Fibroblast of lung (primary cell): ENCODE measurements at places on chromosomes 3 and 15.

GRCh38 chr3:195177422-195178123 lies 93.4 kb downstream of the XXYLT1 start:
- H3K36me3 ChIP-seq: peaks cover 2% of the 10 kb centered on the region
- DNase-seq: no peak
- H3K4me3 ChIP-seq: no peak overlapping the region

GRCh38 chr3:55292360-55292759 lies 194.7 kb downstream of the WNT5A start:
- H3K27ac ChIP-seq: no peak overlapping the region
- no peaks in the 10 kb centered on the region for H3K4me1 ChIP-seq
- DNase-seq: no peak
- no peak overlapping the region for H3K4me3 ChIP-seq
- H3K27me3 ChIP-seq: no peaks in the 10 kb centered on the region

- no peak overlapping the region for H3K4me3 ChIP-seq
- no peak overlapping the region for H3K27ac ChIP-seq
- no peaks in the 10 kb centered on the region for H3K27me3 ChIP-seq
- no peaks in the 10 kb centered on the region for H3K36me3 ChIP-seq
Observed at GRCh38 chr3:152857082-152857481, 22.2 kb downstream of the P2RY1 start.

DNA sequence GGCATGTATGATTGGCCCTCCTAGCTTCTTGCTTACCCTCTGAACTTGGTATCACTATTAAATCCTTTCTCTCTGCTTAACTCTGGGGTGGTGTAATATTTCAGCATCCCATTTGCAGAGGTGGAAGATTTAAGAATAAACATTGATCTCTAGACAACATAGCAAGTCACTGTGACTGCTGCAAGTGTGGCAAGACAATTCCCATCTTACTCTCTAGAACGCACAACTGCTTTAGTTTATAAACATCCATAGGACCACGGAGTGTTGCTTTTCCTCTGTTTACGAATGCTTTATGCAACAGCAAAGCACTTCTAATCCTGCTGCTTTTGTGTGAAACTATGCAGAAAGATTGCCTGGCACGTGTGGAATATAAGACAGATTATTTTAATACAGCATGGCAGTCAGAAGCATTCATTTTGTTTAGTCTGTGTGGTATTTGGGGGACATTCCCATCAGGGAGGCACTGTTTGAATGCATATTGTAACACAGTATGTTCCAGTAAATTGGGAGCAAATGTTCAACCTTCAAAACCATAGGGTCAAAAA lies 338.9 kb upstream of the TMCO5A start:
- no peak overlapping the region for H3K27ac ChIP-seq
- no peaks in the 10 kb centered on the region for H3K4me1 ChIP-seq
- no peaks in the 10 kb centered on the region for H3K36me3 ChIP-seq

DNA sequence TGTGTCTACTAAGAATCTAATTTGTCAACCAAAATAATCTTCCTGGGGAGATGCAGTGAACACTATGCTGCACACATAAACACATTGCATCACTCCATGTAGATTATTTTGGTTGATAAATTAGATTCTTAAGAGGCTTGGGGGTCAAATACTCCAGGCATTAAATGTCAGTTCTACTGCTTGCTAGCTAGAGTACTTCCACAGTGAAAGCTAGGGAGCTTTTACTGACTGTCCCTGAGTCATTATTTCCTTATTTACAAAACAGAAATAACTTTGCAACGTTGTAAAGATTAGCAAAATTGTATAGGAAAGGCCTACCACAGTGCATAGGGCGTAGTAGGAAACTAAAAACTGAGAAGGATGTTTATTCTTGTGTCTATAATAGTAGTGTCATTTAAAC lies 12.9 kb upstream of the TMC3 start:
- H3K27ac ChIP-seq: no peak overlapping the region
- no peaks in the 10 kb centered on the region for H3K36me3 ChIP-seq
- H3K4me1 ChIP-seq: no peaks in the 10 kb centered on the region
- H3K4me3 ChIP-seq: no peak overlapping the region
- peak; percentile 25 for DNase-seq
- H3K27me3 ChIP-seq: no peaks in the 10 kb centered on the region

DNA sequence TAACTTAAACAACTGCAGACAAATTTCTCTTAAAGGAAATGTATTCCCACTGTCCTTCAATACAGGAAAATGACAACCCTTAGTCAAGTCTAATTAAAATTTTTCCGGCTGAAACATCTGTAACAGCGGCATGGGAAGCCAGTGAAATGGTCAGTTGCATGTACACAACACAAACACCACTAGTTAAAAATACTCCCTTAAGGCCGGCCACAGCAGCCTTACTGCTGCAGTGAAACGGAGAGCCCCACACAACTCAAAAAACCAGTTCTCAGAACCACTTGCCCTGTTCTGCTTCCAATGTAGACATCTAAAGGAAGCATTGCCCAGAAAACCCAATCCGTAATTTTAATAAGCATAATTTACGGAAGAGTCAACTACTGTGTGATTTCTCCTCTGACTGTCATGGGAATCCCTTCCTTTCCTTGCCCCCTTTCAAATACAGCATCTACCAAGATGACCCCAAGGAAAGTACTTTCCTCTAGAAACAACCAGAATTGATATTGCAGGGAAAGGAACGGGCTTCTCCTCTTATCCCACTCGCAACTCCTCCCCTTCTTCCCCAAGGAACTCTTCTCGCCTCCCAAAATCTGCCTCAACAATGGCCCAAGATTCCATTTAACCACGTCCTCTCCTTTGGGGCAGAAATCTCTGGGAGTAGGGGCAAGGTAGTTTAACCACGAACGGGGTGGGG lies 1.6 kb downstream of the FBN1 start:
- peak overlapping the region; percentile 93 for H3K27ac ChIP-seq
- no peaks in the 10 kb centered on the region for H3K27me3 ChIP-seq
- H3K4me1 ChIP-seq: peaks cover 11% of the 10 kb centered on the region
- no peaks in the 10 kb centered on the region for H3K36me3 ChIP-seq

GRCh38 chr3:111335512-111336303 lies 206.3 kb upstream of the CD96 start:
- H3K27me3 ChIP-seq: no peaks in the 10 kb centered on the region
- no peaks in the 10 kb centered on the region for H3K36me3 ChIP-seq
- no peak overlapping the region for H3K4me3 ChIP-seq
- H3K4me1 ChIP-seq: no peaks in the 10 kb centered on the region
- no peak overlapping the region for H3K27ac ChIP-seq

DNA sequence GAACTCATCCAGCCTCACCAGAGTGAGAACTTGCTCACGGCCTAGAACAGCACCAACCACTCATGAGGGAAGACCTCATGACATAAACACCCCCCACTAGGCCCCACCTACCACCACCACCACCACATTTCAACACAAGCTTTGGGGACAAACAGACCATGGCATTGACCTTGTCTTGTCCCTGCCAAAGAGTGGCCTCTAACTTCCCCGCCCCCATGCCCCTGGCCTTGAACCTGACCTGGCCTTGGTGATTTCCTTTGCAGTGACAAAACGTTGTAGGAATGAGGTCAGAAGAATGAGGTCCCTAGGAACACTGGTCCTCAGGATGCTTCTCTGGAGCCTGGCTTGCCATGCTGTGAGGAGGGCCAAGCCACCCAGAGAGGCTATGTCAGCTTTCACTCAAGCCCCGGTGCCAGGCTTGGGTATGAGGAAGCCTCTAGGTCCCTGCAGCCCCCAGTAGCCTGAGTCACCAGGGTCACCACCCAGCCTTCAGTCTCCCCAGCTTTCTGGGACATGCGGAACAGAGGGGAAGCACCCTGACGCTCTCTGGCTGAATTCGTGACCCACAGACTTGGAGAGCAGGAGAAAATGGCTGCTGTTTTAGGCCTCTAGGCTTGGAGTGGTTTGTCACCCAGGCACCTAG lies 57.9 kb downstream of the TPRA1 start:
- no peak for DNase-seq
- H3K4me1 ChIP-seq: no peaks in the 10 kb centered on the region

GRCh38 chr15:49650676-49651075 lies 29.8 kb downstream of the DTWD1 start:
- DNase-seq: no peak
- H3K27ac ChIP-seq: no peak overlapping the region
- no peaks in the 10 kb centered on the region for H3K36me3 ChIP-seq
- no peak overlapping the region for H3K4me3 ChIP-seq
- peaks cover 4% of the 10 kb centered on the region for H3K4me1 ChIP-seq
- no peaks in the 10 kb centered on the region for H3K27me3 ChIP-seq

GRCh38 chr3:38382506-38383080 lies 36.0 kb downstream of the XYLB start:
- H3K36me3 ChIP-seq: peaks cover 6% of the 10 kb centered on the region
- no peaks in the 10 kb centered on the region for H3K27me3 ChIP-seq
- no peak overlapping the region for H3K4me3 ChIP-seq
- H3K27ac ChIP-seq: no peak overlapping the region
- peak; percentile 9 for DNase-seq

GRCh38 chr15:52180196-52180835 lies 10.9 kb downstream of the GNB5 start:
- H3K4me1 ChIP-seq: peaks cover 6% of the 10 kb centered on the region
- peak overlapping the region; percentile 57 for H3K4me3 ChIP-seq
- no peaks in the 10 kb centered on the region for H3K36me3 ChIP-seq
- peak overlapping the region; percentile 82 for H3K27ac ChIP-seq

GRCh38 chr15:67023517-67024313 lies 41.7 kb upstream of the SMAD3 start:
- no peaks in the 10 kb centered on the region for H3K36me3 ChIP-seq
- no peaks in the 10 kb centered on the region for H3K27me3 ChIP-seq
- peak overlapping the region; percentile 67 for H3K27ac ChIP-seq
- H3K4me3 ChIP-seq: no peak overlapping the region
- DNase-seq: no peak

- H3K4me1 ChIP-seq: no peaks in the 10 kb centered on the region
- no peak for DNase-seq
- H3K27ac ChIP-seq: no peak overlapping the region
- H3K27me3 ChIP-seq: no peaks in the 10 kb centered on the region
- H3K36me3 ChIP-seq: no peaks in the 10 kb centered on the region
Observed at GRCh38 chr15:93362203-93362602, 273.2 kb upstream of the RGMA start.

- no peak for DNase-seq
- no peaks in the 10 kb centered on the region for H3K36me3 ChIP-seq
- H3K27me3 ChIP-seq: no peaks in the 10 kb centered on the region
- no peak overlapping the region for H3K27ac ChIP-seq
- H3K4me3 ChIP-seq: no peak overlapping the region
Observed at GRCh38 chr3:18872466-18872865, 275.8 kb upstream of the KCNH8 start.

- no peak overlapping the region for H3K27ac ChIP-seq
- H3K36me3 ChIP-seq: no peaks in the 10 kb centered on the region
- no peaks in the 10 kb centered on the region for H3K4me1 ChIP-seq
- peak; percentile 18 for DNase-seq
- no peak overlapping the region for H3K4me3 ChIP-seq
Observed at GRCh38 chr15:40146037-40146436, 14.8 kb upstream of the BUB1B start.

GRCh38 chr15:38414357-38414756 lies 39.6 kb upstream of the FAM98B start:
- no peaks in the 10 kb centered on the region for H3K36me3 ChIP-seq
- peaks cover 5% of the 10 kb centered on the region for H3K27me3 ChIP-seq
- DNase-seq: peak; percentile 85
- no peak overlapping the region for H3K4me3 ChIP-seq
- H3K4me1 ChIP-seq: no peaks in the 10 kb centered on the region
- no peak overlapping the region for H3K27ac ChIP-seq

DNA sequence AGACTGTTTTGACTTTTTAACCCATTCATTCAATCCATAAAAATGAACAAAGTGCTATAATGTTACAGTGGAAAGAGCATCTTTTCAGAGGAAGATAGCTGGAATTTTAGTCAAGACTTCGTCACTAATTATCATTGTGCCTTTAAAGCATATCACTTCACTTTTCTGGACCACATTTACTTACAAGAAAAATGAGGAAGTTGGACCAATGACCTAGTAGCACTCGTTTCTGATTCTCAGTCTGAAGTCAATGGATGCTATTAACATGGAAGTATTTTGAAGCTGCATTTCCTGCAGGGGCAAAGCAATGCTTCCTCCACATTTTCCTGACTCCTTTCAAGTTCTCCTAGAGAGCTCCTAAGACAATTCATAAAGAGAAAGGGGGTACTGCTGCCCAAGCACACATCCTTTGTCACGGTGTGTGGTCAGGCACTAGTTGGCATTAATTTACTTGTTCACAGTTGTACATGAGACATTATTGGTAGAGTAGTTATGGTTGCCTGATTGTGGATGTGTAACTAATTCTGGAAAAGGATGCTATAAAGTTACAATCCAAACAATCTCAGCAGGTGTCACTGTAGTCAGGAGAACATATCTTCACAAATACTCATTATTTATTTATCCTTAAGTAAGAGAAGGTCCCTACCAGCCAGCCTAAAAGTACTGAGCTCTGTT lies 1049.1 kb downstream of the FHIT start:
- no peaks in the 10 kb centered on the region for H3K4me1 ChIP-seq
- no peak overlapping the region for H3K4me3 ChIP-seq
- H3K36me3 ChIP-seq: no peaks in the 10 kb centered on the region
- H3K27me3 ChIP-seq: no peaks in the 10 kb centered on the region
- no peak for DNase-seq

DNA sequence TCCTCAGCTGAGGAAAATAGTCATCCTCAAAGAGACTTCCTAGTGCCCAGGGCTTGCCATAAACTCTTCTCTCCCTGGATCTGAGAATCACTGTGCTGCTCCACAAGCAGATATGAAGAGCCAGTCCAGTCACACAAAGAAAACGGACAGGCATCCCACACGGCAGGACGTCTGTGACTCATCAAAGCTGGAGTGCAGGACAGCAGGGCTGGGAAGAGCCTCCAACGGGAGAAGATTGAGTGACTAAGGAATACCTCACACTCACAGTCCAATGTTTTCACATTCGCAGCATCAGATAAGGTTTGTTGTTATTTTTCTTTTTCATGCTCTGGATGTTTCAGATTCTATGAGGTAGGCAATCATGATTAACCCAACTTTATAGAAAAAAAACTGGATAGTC lies 57.8 kb downstream of the NEK10 start:
- DNase-seq: peak; percentile 95
- peak overlapping the region; percentile 8 for H3K27ac ChIP-seq
- peaks cover 7% of the 10 kb centered on the region for H3K4me1 ChIP-seq
- H3K27me3 ChIP-seq: no peaks in the 10 kb centered on the region
- no peak overlapping the region for H3K4me3 ChIP-seq

GRCh38 chr3:43048470-43048869 lies 57.4 kb downstream of the POMGNT2 start:
- no peaks in the 10 kb centered on the region for H3K36me3 ChIP-seq
- H3K4me1 ChIP-seq: no peaks in the 10 kb centered on the region
- no peaks in the 10 kb centered on the region for H3K27me3 ChIP-seq
- no peak for DNase-seq
- no peak overlapping the region for H3K4me3 ChIP-seq

GRCh38 chr3:43288850-43289249 lies 2.5 kb downstream of the SNRK start:
- H3K4me3 ChIP-seq: peak overlapping the region; percentile 50
- H3K4me1 ChIP-seq: peaks cover 14% of the 10 kb centered on the region
- no peak for DNase-seq
- no peaks in the 10 kb centered on the region for H3K27me3 ChIP-seq
- no peaks in the 10 kb centered on the region for H3K36me3 ChIP-seq

DNA sequence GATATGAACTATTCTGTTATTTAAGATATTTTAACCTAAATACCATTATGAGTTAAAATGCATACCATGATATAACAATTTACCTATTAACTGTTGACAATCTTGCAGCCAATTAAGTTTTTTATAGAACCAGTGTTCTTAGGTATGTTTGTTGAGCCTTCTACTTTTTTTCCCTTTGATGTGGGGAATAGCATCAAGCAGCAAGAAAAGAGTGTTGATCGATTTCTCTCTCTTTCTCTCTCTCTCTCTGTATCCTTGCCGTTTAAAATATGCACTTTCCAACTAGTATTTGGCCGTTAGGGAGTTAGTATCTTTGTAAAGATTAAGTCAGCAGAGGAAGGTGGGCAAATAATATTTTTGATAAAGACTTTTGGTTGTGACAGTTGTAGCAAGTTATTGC lies 5.9 kb downstream of the CHD2 start:
- peak overlapping the region; percentile 97 for H3K27ac ChIP-seq
- no peak for DNase-seq
- H3K4me3 ChIP-seq: peak overlapping the region; percentile 70
- peaks cover 24% of the 10 kb centered on the region for H3K4me1 ChIP-seq
- no peaks in the 10 kb centered on the region for H3K27me3 ChIP-seq
